ENCODE measurements at places on chromosomes 5 and 9. TPM values are rescaled to one million over a fixed set of nuclear protein-coding genes. Genes with fewer than 3 reads are reported as not detected.

The PTGES gene
- 40.9 TPM for total RNA-seq

The MSX2 gene
- total RNA-seq, result 0.21 TPM

The IFNK gene
- total RNA-seq, result not detected

The SLC1A1 gene
- total RNA-seq, result 1.4 TPM

The ORM1 gene
- total RNA-seq, result not detected

The SPINK4 gene
- not detected for total RNA-seq

The REEP5 gene
- 55.0 TPM for total RNA-seq

The LVRN gene
- total RNA-seq, result 0.49 TPM

The IL9 gene
- total RNA-seq, result not detected

The FCN1 gene
- total RNA-seq, result not detected

The GPX8 gene
- 26.2 TPM for total RNA-seq

The ZNG1F gene
- 3.0 TPM for total RNA-seq

The DND1 gene
- total RNA-seq, result 0.28 TPM

The CDH9 gene
- not detected for total RNA-seq

The EQTN gene
- 0.78 TPM for total RNA-seq

All from airway epithelial cell (primary cell).